ENCODE measurements at places on chromosomes 4 and X.

DNA sequence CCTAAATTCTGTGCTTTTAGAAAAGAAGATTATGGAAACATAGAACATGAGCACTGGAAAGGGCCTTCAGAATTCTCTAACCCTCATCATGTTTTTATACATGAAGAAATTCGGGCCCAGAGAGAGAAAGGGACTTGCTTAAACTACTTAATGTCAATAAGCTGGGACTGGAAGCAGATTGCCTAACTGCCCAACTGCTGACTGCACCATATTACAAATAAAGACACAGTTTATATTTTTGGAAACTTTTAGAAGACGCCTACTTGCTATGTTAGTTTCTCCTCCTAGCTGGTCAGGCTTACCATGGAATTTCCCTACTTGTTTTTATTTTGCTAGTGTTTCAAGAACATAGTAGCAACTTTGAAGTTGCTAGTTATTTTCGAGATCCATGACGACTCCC lies 47.1 kb downstream of the SLC9A6 start:
- DNase-seq: no peak

GRCh38 chrX:29652484-29652883 lies 562.9 kb upstream of the MAGEB2 start:
- no peak for DNase-seq

- no peak for DNase-seq
Measured at GRCh38 chrX:8305350-8305749, 134.3 kb upstream of the VCX2 start.

GRCh38 chrX:153580700-153581386 lies 18.1 kb downstream of the CCNQ start:
- no peak for DNase-seq

DNA sequence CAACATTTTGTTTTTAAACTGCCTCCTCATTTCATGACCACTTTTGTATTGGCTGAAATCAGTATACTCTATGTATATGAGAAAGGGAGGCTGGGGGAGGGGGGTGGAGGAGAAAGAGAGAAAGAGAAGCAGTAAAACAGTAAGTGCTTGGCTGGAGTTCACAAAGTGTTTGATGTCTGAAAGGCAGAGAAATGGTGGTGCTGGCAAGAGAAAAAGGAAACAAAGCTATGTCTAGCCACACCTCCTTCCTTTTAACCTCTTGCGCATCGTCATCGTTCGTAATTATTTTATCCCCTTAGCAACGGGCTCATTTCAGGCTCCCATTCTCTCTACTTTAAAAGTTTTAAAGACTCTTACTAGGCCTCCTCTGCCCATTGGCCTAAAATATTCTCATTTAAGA lies 25.6 kb downstream of the RPA4 start:
- DNase-seq: no peak

DNA sequence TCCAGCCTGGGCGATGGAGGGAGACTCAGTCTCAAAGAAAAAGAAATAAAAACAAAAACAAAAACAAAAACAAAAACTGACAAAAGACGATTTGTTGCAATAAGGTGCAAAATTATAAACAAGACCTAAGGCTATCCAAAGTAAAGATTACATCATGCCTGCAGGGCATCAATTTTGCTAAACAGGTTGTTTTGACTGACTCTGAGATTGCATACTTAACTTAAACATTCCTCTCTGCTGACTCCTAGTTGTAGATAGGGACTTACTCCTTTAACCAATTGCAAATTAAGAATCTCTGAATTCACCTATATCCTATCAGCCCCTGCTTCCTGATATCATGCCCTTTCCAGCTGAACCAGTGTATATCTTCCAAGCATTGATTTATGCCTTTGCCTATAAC lies 2687.3 kb downstream of the PCDH7 start:
- DNase-seq: no peak

DNA sequence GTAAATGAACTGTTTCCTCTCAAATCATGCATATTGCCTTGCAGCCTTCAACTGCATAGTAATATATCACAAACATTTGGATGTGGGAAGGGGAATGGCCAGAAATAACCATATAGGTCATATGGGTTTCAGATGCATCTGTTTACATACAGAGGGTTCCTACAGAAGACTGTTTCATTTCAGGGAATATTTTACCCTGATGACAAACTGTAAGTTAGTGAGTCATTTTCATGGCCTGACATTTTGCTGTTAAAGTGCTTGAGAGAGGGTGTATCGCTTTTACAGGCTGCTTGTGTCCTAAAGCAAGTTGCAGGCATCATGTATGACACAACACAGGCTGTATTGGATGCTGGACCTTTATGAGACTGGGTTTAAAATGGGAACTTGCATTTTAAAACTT lies 25.5 kb upstream of the AMOT start:
- DNase-seq: no peak

GRCh38 chr4:113738251-113738650 lies 23.3 kb downstream of the CAMK2D start:
- no peak for DNase-seq

- DNase-seq: no peak
Measured at GRCh38 chr4:166662266-166662843, 571.9 kb downstream of the SPOCK3 start.

- peak; percentile 29 for DNase-seq
Measured at GRCh38 chr4:56468097-56468422, 643 bp downstream of the SRP72 start.

GRCh38 chr4:147985376-147985775 lies 253.5 kb downstream of the ARHGAP10 start:
- no peak for DNase-seq

DNA sequence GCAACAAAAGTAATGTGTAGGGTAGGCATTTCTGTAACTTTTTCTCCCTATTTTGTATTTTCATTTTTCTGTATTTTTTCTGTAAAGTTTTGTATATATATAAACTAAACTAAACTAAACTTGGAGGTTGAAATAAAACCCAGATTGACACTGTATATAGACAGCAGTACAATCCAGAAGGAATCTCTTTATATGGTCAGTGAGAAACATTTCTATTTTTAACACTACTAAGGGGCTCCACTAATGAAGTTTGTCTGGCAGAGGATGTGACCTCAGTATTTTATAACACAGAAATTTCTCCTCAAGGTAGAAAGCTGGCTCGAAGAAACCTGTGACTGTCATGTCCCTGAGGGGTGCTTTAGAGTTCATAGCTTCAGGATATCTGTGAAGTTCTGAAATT lies 959.2 kb downstream of the ADGRL3 start:
- no peak for DNase-seq

DNA sequence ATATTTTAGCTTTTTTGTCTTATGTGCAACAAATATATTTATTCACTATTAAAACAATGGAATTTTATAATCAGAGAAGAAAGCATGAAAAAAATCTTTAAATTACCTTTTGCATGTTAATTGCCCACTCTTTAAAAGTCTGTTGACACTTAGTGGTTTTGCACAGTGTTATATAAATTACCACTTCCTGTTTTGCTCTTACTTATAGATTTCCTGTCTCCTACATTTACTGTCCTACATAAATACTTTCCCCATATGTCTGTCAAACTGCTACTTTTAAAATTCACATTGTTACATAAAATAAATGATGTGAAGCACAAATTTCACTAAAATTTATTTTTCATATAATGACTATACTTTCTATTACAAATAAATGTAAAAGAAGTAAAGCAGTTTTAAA lies 161.1 kb upstream of the NDST4 start:
- no peak for DNase-seq

DNA sequence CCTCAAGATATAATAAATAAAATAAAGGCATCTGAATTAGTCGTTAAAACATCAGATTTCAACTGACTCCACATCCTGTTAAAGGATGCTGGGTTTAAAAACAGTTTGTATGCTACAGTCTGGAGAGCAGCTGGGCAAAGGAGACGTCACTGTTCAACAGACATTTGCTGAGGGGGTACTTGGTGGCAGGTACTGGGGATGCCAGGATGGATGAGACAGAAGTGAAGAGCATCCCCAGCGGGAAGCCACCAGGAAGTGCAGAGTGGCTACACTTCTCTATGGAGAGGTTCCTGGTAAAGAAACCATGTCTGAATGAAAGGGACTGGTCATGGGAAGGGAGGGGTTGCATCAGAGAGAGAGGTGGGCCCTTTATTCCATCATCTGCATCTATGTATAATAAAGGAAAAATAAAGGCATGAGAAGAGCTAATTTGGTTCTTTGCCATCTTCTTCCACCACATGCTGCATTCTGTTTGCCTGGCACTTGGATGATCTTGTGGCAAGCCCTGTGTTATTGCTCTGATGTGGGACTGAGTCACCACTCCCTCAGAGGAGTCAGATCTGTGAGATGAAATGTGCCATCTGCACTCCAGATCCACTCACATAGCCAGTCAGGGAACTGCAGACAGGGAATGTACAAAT lies 145.0 kb downstream of the SOWAHB start:
- no peak for DNase-seq

GRCh38 chr4:140690093-140690492 lies 66.1 kb downstream of the TBC1D9 start:
- no peak for DNase-seq

DNA sequence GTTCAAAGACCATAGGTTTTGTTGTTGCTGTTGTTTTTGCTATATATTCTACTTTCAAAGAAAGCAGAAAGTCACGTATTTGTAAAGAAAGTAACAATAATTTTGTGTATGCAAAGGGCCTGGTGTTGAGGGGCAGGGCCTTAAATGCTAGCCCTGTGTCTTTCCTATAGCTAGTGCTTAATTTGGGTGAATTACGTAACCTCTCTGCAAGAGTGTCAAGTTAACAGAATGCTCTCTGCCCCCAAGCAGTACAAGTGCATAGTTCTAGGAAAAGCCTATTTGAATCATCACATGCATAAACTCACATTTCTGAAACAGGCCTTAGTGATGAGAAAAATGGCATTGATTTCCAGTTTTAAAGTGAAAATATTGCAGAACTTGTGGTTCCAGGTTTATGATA lies 663.6 kb downstream of the STIM2 start:
- no peak for DNase-seq

Measured in stimulated activated CD4-positive, alpha-beta T cell treated with anti-CD3 and anti-CD28 coated beads, Interleukin-12 subunit alpha, Interleukin-12 subunit beta, amount 100 ng/mL, for 24 hours (primary cell).